ENCODE measurements at places on chromosomes 5 and 9. TPM values are rescaled to one million over a fixed set of nuclear protein-coding genes. Genes with fewer than 3 reads are reported as not detected.

DNA sequence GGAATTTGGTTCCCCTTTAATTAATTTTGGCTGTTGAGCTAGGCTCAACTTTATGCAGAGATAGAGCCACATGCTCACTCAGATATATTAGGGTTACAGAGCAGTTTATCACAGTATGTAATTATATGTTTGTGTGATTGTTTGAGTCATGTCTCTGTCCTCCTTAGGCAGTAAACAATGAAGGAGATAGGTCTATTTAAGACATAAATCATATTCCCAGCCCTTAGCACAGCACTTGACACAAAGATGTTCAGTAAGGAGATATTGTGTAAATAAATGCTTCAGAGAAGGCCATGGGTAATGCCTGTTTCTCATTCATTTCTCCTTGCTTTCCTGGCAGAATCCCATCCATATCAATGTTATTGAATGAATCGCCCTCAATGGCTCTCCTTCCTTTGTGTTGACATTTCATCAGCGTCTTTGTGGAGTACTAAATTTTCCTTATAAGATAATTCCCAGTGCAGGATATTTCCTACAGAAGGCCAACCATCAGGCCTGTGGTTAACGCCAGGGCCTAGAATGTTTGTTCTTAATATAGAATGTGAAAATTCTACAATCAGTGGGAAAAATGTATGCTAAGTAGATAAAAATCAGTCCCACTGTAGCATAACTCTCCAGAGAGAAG, 408.0 kb downstream of the EBF1 start:
- DNase-seq = no peak

- no peak for DNase-seq
Observed at GRCh38 chr5:146079695-146080373, 25.5 kb downstream of the PLAC8L1 start.

DNA sequence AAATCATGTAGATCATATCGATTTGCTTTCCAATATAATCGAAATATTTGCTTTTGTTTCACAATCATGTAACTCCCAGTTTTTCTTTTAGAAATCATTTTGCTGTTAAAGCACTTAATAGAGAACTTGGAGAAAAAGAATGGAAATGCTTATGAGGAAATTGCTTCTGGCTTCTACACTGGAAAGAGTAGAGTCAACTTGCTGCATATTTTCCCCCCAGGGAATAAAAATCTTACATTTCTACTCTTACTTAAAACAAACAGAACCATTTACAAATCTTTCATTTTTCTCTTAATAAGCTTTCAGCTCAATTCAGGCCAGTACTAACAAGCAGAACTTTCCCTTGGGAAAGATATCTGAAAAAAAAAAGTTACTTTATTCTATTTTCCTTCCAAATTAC, 312.0 kb downstream of the CHSY3 start:
- DNase-seq = no peak

- DNase-seq = no peak
Observed at GRCh38 chr5:120789918-120790317, 325.8 kb downstream of the PRR16 start.

GRCh38 chr5:111124793-111125192, 32.6 kb downstream of the WDR36 start:
- no peak for DNase-seq

The HRH2 gene
- polyA plus RNA-seq = 2.7 TPM

The PRRX2 gene
- 0.86 TPM for polyA plus RNA-seq

The PPP3R2 gene
- polyA plus RNA-seq = not detected

Data from renal pelvis (tissue), 12 donors.